Jurkat, Clone E6-1 (cell line): ENCODE measurements at places on chromosomes 6 and 20.

DNA sequence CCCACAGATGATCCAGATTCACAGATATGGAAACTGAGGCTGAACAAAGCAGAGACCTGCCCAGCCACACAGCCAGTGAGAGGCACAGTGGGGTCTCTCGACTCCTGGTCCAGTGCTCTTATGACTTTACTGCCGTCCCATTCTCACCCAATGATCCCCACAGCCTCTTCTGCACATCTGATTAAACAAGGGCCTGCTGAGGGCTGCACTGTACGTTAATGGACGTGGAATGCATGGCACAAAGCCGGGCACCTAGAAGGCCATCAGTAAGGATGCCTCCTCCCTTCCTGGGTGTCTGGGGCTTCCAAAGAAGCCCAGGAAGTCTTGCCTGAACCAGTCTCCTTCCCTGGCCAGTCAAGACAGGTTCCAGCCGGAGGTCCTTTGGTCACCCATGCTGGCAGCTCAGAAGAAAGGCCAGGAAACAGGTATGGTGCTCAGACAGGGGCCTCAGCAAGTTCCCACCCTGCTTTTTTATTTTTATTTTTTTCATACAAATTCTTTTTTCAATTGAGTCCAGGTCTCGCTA lies 3.8 kb downstream of the TFEB start:
- DNase-seq = no peak

GRCh38 chr20:6636209-6637159 lies 131.0 kb upstream of the BMP2 start:
- no peak for DNase-seq

GRCh38 chr20:22429175-22430153 lies 154.9 kb downstream of the FOXA2 start:
- no peak for DNase-seq

DNA sequence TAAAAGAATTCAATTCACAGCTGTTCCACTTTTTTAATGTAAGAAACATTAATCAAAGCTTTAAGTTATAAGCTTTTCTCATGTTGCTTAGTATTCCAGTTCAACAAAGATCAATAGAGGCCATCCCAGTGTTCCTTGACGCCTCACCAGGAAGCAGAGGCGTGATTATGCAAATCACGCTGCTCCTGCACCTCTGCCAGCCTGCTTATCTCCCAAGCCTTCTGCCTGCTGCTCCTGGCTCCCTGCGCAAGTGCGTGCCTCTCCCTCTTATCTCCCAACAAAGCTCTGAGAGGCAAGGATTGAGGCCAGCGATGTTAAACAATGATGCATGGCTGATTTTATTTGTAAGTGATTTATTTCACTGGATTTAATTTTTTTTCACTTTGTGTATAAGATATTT lies 42.8 kb downstream of the INSM1 start:
- no peak for DNase-seq

DNA sequence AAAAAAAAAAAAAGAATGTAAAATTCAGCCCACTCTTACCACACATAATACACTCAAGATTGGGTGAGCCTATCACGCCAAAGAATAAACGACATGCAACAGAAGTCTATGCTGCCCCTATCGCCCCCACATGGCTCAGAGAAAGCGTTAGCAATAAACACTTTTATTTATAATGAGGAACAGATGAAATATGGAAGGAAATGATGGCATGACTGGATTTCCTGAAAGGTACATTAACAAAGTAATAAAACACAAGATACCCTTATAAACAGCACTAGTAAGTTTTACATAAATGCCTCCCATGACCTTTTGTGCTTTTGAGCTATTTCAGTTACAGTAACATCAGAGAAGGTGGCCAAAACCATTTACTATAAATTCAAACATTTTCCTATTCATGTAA lies 71.4 kb upstream of the SCAF8 start:
- no peak for DNase-seq

- DNase-seq = no peak
Observed at GRCh38 chr6:105135907-105136430, 43.8 kb downstream of the POPDC3 start.

- DNase-seq = no peak
Observed at GRCh38 chr20:18977441-18977840, 163.9 kb downstream of the SCP2D1 start.

DNA sequence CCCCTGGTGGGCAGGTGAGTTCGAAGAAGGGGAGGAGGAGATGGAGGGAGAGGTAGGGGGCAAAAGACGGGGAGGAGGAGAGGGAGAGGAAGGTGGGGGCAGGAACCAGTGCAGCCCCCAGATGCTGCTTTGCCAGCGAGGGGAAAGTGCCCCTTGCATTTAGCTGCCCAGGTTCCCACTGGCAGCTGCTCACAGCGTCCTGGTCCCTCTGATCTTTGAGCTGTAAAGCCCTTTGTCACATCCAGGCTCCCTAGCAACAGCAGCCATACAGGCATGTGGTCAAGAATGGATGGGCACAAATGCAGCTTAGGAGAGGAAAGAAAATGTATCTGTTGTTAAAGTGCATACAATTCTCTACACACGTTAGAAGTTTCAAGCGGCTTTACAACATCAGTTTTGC lies 160.9 kb downstream of the CD83 start:
- DNase-seq = no peak

GRCh38 chr20:10877342-10877741 lies 203.5 kb upstream of the JAG1 start:
- DNase-seq = no peak

GRCh38 chr6:158737710-158738615 lies 81.2 kb downstream of the EZR start:
- no peak for DNase-seq

DNA sequence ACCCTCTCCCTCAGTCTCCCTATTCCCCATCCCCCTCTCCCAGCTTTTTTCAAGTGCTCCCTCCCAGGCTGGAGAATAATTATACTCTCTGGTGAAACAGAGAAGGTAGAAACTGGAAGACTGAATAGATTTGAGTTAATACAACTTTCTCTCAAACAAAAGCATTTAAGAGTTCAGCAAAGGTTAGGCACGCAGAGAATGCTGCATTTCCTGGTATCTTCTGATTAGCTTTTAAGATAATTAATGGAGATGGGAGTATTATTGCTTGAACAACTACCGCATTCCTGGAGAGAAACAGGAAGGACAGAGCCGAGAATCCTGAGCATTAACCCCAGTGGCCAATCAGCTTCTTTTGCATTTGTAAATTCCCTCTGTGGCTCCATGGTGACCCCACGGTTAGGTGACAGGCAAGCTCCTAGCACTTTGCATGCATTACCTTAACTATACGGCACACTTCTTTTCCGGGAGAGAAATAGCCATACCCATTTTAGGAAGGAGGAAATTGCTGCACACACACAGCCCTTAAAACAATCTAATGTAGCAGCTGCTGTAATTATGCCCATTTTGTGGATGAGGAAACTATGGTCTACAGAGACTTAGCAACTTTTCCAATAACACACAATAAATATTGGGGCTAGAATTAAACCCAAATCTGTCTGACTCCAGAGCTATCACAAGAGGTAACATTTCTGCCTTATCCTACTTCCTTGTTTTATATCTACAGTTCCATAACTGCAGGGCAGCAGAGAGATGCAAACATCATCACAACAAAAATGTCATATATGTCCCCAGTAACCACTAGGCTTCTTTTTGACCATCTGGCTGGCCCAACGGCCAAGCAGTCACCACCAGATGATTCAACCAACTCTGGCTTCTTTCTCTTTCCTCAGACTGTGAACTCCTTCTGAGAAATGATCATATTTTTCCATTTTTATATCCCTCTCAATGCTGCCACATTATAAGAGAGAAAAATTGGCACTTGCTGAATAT lies 169.9 kb downstream of the CD24 start:
- no peak for DNase-seq

GRCh38 chr20:49786196-49786595 lies 26.4 kb upstream of the SLC9A8 start:
- DNase-seq = no peak

- no peak for DNase-seq
Observed at GRCh38 chr6:137542713-137543112, 48.5 kb upstream of the OLIG3 start.

DNA sequence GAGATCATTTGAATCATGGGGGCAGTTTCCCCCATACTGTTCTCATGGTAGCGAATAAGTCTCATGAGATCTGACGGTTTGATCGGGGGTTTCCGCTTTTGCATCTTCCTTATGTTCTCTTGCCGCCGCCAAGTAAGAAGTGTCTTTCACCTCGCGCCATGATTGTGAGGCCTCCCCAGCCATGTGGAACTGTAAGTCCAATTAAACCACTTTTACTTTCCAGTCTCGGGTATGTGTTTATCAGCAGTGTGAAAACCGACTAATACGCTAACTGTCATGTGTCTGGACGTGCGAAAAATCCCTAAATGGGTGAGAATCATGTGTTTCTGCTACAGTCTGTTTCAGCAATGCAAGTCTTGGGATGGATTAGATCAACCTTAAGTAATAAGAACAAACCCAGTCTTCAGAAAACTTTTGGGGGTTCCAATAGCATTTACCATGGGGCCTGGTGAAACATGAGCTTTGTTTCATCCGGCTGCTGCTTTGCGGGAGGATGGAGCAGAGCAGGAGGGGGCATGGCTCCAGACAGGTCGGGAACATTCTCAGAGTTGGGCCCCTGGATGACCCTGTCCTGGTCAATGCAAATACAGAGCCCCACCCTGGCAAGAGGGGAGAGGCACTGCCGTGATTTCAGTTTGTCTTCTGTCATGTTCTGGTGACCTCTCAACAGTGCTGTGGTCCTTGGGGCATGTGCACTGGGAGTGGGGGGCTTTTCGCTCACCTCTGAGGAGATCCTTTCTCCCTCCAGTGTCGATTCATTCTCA lies 41.5 kb downstream of the CTCFL start:
- DNase-seq = no peak

- no peak for DNase-seq
Observed at GRCh38 chr6:12749531-12750379, 33.2 kb downstream of the PHACTR1 start.

DNA sequence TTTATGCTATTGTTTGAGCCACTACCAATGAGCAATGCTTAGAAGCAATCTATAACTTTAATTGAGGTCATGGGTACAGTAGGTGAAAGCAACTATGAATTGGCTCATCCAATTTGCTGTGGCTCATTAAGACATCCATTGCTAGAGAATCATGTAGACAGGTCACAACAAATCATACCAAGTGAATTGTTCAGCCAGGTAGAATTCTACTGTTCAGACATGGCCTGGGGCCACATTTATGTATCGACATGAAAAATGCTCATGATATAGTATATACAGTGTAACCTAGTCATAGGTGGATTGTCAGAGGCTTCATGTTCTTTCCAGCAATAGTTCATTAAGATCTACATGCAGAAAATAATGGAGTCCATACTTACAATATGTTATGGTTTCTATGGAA lies 633.7 kb upstream of the EYS start:
- no peak for DNase-seq

- DNase-seq = no peak
Observed at GRCh38 chr6:36793296-36793912, 45.8 kb downstream of the CPNE5 start.

- DNase-seq = no peak
Observed at GRCh38 chr6:382883-383810, 8.4 kb upstream of the IRF4 start.

- no peak for DNase-seq
Observed at GRCh38 chr20:46901638-46902037, 7.0 kb downstream of the EYA2 start.

- no peak for DNase-seq
Observed at GRCh38 chr6:105593056-105593690, 190.3 kb upstream of the PREP start.

DNA sequence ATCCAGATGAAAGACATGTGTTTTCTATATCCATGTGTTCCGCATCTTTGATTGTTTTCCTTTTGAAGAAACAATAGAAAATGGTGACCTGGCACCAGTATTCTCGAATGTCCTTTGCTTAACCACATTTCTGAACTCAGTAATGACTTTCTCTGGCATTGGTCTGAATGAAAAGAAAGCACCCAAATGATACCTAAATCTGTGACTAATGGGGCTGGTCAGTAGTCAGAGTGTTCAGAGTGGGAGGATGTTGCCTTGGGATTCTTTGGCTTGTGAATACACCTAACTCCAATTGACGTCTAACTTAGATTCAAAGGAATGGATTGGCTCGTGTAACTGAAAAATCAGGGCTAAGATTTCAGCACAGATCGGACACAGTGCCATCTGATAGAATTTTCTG lies 27.1 kb downstream of the PARD6B start:
- DNase-seq = no peak

DNA sequence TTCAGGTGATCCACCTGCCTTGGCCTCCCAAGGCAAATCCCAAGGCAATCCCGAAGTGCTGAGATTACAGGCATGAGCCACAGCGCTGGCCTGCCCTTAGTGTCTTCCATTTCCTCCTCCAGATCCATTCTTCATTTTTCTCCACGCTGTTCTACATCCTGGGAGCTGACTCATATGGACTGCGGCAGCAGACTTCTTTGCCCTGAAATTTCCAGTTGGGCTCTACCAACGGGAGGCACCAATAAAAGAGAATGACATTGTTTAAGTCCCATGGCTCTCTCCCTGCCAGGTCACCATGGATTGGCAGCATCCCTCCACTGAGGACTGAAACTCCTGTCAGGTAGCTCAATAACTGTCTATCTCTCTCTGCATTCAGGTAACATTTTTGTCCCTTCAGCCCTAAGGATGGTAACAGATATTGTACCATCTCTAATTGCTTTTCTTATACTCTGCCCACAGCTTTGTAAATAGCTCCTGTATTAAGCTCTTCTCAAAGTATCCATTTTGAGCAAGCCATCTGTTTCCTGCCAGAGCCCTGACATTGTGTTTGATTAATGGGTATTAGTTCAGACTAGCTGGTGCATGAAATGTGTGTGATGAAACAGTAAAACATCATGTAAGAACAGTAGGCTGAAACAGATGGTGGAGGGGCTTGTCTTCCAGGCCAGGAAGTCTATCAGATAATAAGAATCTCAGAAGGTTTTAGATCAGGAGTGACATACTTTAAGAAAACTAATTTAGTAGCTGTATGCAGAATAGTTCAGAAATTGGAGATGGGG lies 3.6 kb downstream of the TBCC start:
- peak; percentile 38 for DNase-seq

DNA sequence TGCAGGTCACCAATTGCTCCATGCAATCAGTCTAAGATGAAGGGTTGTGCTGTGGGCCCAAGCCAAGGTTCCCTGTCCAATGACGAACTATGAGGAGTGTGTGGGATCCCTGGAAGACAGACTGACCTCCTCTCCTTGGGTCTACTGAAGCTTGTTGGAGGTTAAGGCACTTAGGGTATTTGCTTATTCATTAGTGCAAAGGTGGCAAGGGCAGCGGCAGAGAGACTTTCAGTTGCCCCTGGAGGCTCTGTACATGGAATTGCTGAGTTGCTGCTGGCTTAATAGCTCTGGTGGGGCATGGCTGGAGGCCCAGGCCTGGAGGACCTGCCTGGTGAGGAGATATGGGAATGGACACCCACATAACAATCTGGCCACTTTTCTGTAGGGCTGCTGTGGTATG lies 29.8 kb upstream of the CST5 start:
- no peak for DNase-seq

GRCh38 chr6:161372422-161372793 lies 98.5 kb upstream of the AGPAT4 start:
- no peak for DNase-seq
